ENCODE measurements at places on chromosomes 3 and 15.

DNA sequence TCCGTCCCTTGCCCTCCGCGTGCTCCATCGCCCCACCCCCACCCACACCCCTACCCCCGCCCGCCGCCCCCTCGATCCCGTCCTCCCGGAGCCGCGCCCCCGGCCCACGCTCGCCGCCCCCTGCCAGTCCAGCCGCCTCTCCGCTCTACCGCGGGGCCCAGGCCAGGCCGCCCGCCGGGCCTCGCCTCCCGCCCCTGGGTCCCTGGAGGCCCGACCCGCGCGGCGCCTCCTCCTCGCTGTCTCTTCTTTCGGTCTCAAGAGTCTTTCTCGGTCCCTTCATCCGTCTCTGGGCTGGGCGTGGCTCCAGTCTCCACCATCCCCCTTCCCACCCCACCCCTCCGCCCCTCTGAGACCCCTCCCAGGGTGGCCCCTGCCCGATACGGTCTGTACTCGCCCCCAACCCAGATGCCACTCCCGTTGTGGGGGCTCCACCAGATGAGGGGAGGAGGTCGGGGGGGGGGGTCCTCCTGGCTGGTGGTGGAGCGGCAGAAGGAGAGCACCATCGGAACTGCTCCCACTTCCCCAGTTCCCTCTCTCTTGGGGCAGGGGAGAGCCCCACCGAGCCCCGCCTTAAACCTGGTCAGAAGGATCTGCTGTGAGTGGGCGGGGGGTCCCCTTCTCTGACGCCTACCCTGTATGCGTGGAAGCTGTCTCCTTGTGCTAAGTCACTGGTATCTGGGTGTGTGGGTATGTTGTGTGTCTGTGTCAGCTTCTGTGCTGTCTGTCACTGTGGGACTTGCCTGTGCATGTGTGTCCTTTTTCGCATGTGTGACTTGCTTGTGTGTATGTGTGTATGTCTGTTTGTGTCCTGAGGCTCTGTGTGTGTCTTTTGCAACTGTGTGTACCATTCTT is 1.0 kb downstream of the PRKCD start:
- DNase-seq: peak; percentile 23

DNA sequence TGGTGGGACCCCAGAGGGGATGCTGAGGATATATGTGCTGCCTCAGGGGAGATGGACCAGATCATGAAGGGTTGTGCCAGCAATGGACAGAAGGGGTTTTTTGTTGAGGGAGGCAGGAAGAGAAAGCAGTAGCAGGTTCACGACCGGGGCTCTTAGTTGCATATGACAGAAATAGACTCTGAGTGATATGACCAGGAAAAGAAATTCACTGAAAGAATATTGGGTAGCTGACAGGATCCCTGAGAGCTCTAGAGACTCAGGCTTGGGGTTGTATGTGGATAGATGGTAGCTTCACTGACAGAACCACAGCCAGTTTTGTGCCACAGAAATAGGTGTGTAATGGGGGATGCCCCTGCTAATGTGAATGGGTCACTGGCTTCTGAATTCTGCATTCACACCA is 241.6 kb downstream of the ZNF621 start:
- no peak for DNase-seq

- no peak for DNase-seq
Measured at GRCh38 chr15:58392611-58393161, 39.1 kb upstream of the LIPC start.

GRCh38 chr15:77013776-77014131 is 18.8 kb downstream of the PSTPIP1 start:
- peak; percentile 71 for DNase-seq

DNA sequence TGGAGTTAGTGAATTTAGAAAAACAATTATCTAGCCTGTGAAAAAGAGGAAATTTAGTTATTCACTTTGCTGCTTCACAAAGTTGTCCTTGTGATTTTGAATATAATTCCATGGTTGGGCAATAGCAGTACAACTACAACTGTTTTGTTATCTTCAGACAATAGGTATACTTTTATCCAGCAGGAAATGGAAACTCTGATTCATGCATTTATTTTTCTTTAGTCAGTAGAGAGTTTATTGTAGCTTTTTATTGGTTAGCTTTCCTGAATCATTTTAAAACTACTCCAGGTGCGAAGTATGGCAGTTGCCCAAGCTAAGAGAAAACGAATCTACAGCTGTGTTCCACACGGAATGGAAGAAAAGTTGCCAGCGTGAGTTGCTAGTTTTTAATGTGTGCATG is 80.3 kb downstream of the TM4SF4 start:
- DNase-seq: no peak

DNA sequence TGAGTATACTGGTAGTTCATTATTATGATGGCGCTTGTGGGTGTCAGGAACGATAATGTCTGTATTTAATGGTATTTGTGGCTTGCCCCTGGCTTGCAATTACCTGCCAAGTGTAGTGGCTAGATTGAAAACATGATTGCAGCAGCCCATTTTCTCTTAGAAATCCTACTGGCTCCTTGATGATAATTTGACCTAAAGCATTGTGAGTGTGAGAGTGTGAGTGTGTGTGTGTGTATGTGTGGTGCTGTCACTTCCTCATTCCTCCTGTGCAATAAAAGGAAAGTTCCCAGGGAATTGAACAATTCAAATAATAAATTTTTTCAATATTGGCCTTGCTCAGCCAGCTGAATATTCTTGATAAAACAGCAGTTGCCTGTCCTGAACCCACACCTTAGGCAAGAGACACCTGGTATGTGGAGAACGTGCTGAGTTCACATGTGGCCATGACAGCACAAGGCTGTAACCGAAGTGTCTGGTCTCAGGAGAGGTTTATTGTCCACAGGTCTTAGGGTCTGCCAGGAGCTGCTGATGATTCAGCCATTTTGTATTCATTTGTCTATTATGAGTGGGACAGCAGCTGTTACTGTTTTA is 193.3 kb downstream of the CD47 start:
- no peak for DNase-seq

DNA sequence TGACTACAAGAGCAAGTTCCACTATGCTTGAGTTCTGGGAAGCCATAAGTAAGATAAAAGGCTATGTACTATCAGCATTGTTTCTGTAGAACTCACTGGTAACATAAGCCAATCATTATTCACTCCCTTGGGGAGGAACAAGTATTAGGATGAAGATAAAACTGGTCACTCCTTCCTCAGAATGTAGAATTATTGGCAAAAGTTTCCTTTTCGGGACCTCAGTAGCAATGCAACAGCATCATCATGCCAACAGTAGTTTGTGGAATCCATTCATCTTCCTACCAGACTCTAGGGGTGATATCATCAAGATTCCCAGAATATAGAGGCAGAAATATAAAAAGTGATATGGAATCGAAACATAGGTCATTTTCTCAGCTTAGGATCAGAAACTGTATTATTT is 209.5 kb downstream of the PLOD2 start:
- DNase-seq: no peak

GRCh38 chr3:105691633-105692032 is 177.2 kb downstream of the CBLB start:
- DNase-seq: no peak

GRCh38 chr15:92801774-92802464 is 98.2 kb upstream of the CHD2 start:
- no peak for DNase-seq

GRCh38 chr15:36803773-36804172 is 224.3 kb downstream of the CDIN1 start:
- DNase-seq: no peak

DNA sequence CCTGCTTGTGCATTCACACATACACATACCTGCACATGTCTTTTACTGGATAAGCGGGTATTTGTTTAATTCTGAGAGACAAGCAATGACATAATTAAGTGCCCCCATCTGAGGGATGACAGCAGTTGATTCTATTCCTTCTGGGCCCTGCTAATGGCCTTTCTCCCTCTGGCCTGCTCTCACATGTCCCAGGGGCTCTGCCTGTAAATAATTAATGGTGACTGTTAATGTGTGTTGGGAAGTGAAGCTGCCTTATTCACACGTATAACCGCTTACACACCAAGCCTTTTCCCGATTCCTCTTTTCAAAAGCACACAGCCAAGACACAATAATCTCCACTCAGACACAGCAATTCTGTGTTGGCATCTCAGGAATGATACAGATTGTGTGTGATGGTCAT is 47.8 kb downstream of the LRRK1 start:
- no peak for DNase-seq

DNA sequence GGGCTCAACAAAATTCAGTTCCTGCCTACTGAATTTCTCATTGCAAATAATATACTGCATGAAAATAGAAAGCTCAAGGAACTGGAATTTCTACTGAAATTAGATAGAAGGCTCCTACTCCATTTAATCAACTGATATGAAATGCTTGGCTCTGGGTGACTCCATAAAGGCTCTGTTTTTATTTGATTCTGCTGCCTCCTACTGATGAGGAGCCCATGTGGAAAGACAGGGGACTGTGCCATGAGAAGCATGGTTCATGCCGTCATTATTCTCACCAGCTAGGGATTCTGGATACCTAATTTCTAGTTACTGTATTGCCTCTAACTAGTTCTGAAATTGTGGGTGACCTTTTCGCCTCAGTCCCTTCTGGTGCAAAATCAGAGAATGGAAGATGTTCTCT is 366.2 kb upstream of the DPH6 start:
- no peak for DNase-seq

- no peak for DNase-seq
Measured at GRCh38 chr15:96870580-96870979, 540.1 kb downstream of the NR2F2 start.

DNA sequence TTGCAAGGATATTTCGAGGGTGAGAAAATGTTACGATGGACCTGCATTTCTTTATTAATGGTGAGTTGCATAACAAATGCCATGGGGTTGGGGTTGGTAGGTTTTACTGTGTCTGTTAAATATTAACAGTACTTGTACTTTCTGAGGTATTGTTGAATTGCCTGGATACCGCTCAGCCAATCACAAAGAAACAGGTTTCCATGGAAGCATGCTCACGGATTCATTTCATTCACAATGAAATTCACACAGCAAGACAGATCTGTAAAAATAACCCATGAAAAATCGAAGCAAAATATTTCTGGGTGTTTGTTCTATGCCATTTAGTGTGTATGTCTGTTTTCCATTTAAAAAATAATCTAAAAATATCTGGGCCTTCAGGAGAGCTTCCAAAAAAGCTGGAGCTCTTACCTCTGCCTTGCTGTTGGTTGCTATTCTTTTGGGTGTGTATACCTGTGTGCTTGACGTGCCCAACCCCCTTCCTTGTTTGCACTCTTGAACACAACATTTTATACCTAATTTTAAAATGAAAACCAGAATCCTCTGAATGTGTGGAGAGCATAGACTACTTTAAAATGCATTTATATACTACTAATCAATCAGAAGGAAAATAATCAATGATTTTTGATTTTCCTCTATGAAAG is 479.8 kb upstream of the TBL1XR1 start:
- DNase-seq: no peak

GRCh38 chr3:30440880-30441279 is 165.5 kb upstream of the TGFBR2 start:
- no peak for DNase-seq

DNA sequence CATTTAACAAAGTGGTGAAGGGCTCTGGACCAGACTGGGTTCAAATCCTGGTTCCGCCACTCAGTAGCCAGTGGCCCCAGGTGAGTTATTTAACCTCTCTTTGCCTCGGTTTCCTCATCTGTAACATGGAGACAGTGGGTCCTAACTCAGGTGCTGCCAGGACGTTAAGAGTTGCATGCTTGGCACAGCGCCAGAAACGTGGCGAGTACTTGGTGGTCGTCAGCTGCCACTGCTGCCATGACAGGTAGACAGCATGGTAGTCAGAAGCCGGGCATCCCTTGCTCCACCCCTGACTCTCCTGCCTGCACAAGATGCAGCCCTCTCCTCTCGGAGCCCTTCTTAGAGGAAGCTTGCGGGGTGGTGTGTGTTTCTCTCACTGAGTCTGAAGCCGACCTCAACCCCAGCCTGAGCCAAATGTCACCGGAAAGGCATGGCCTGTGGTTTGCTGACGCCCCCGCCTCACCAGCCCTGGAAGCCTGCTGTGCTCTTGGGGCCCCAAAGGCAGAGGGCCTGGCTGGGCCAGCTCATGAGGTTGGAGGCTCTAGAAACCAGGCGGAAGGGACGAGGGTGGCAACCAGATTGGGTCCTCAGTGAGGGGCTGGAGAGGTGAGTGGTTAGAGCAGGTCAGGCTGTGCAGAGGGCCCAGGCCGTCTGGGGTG is 160.8 kb upstream of the TLE3 start:
- DNase-seq: peak; percentile 38

DNA sequence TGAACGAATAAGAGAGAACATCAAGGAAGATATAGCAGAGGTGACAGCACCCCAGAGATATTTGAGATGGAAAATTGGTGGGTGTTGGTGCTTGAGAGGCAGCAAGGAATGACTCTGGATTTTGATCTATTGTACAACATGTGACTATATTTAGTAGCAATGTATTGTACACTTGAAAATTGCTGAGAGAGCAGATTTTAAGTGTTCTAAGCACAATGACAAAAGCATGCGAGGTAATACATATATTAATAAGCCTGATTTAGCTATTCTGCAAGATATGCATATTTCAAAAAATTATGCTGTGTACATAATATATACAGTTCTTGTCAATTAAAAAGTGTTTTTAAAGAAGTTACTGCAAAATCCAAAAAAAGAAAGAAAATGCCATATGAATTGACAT is 194.3 kb downstream of the SLC9A9 start:
- no peak for DNase-seq

DNA sequence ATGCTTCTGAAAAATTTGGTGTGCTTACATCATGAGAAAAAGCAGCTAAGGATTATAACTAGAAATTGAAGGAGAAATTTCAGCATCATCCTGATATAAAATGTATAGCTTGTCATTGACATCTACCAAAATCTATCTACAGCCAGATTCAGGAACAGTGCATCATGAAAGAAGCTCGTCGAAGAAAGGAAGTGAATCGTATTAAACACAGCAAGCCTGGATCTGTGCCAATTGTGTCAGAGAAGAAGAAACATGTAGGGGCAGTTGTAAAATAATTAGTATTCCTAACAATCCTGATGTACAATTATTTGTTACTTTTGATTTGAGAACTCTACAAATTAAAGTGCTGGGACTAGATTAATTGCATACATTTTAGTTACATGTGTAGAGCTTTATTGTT is 37.2 kb downstream of the AP4E1 start:
- DNase-seq: no peak

GRCh38 chr3:48468329-48468731 is 21.8 kb downstream of the ATRIP start:
- DNase-seq: no peak

- no peak for DNase-seq
Measured at GRCh38 chr3:113606539-113607218, 74.3 kb downstream of the SIDT1 start.

GRCh38 chr3:32890420-32891276 is 60.8 kb upstream of the CCR4 start:
- no peak for DNase-seq

GRCh38 chr3:73332558-73332957 is 271.1 kb downstream of the EBLN2 start:
- DNase-seq: no peak

All from activated CD8-positive, alpha-beta memory T cell treated with anti-CD3 and anti-CD28 coated beads for 48 hours (primary cell).